ENCODE measurements at places on chromosomes 3 and 15. TPM values are rescaled to one million over a fixed set of nuclear protein-coding genes. Genes with fewer than 3 reads are reported as not detected.

DNA sequence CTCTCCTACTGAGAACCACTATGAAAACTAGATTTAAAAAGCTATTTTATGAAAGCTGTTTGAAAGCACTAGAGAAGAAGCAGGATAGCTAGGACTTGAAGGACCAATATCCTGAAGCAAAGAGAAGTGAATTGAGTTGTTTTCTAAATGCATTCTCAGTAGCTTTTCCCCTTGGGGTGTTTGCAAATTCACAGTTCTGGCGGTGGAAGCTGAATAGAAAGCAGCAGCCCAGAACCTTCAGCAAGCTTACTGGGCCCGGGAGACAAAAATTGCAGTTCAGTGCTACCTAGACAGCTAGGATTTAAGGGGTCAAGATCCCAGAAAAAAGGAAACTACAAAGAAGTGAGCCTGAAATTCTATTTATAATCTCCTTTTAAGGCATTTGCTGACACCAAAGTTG is 31.3 kb upstream of the ANP32A start:
- H3K27me3 ChIP-seq: no peaks in the 10 kb centered on the region
- H3K27ac ChIP-seq: no peak overlapping the region
- no peaks in the 10 kb centered on the region for H3K4me1 ChIP-seq
- H3K4me3 ChIP-seq: no peak overlapping the region
- no peak for DNase-seq

DNA sequence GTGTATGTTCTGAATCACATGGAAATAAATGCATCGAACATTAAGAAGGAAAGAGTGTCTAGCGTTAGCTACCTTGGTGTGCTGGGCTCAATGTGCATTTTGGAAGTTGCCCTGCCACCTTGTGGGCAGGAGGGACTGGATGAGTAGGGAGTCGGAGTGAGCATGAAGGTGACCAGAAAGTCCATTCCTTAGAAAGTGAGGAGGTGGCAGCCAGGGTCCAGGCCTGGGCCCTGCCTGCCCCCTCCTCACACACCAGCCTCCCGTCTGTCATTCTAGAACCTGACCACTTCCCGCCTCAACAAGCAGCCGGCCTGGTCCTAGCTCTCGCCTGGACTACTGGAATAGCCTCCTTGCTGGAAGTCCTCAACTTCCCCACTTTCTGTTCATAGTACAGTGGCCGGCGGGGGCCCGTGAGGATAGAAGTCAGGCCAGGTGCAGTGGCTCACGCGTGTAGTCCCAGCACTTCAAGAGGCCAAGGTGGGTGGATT is 10.2 kb upstream of the GATA2 start:
- H3K4me1 ChIP-seq: no peaks in the 10 kb centered on the region
- DNase-seq: no peak
- no peak overlapping the region for H3K4me3 ChIP-seq
- H3K27ac ChIP-seq: no peak overlapping the region
- H3K36me3 ChIP-seq: no peaks in the 10 kb centered on the region
- H3K27me3 ChIP-seq: peaks cover 3% of the 10 kb centered on the region

GRCh38 chr3:41224120-41224806 is 25.0 kb downstream of the CTNNB1 start:
- H3K36me3 ChIP-seq: peaks cover 51% of the 10 kb centered on the region
- no peaks in the 10 kb centered on the region for H3K4me1 ChIP-seq
- no peaks in the 10 kb centered on the region for H3K27me3 ChIP-seq
- H3K27ac ChIP-seq: peak overlapping the region; percentile 42
- no peak for DNase-seq
- H3K4me3 ChIP-seq: no peak overlapping the region

DNA sequence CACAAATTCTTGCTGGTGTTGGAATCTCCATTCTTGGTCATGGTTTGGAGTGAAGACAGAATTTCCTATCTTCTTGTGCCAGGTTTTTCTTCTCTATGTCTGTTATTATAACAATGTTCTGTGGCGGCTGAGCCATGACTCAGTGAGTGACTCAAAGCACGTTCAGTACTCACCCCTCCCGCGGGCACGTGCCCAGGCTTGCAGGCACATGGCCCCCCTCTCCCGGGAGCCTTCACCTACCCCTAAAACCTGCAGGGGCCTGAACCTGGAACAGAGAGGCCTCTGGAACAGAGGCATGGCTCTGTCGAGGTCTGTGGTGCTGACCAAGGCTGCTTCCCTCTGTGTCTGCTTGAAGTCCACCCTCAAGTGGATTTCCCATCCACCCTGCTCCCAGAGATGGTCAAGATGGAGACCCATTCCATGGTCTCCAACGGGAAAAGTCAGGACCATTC is 27.6 kb downstream of the PLXNB1 start:
- H3K36me3 ChIP-seq: peaks cover 33% of the 10 kb centered on the region
- no peaks in the 10 kb centered on the region for H3K27me3 ChIP-seq
- peaks cover 3% of the 10 kb centered on the region for H3K4me1 ChIP-seq
- DNase-seq: no peak
- H3K27ac ChIP-seq: peak overlapping the region; percentile 16

GRCh38 chr3:196563721-196564225 is 4.6 kb downstream of the WDR53 start:
- H3K36me3 ChIP-seq: no peaks in the 10 kb centered on the region
- peaks cover 9% of the 10 kb centered on the region for H3K4me1 ChIP-seq
- H3K27ac ChIP-seq: no peak overlapping the region

GRCh38 chr3:172244011-172244410 is 204.2 kb downstream of the GHSR start:
- no peak for DNase-seq
- no peak overlapping the region for H3K4me3 ChIP-seq
- H3K27ac ChIP-seq: no peak overlapping the region
- no peaks in the 10 kb centered on the region for H3K27me3 ChIP-seq
- H3K36me3 ChIP-seq: no peaks in the 10 kb centered on the region
- peaks cover 33% of the 10 kb centered on the region for H3K4me1 ChIP-seq

The GUCA1C gene
- not detected for total RNA-seq

- no peaks in the 10 kb centered on the region for H3K27me3 ChIP-seq
- peaks cover 26% of the 10 kb centered on the region for H3K4me1 ChIP-seq
- no peaks in the 10 kb centered on the region for H3K36me3 ChIP-seq
- no peak overlapping the region for H3K4me3 ChIP-seq
These were observed 61.1 kb downstream of the CCNL1 start for GRCh38 chr3:157098823-157099185.

DNA sequence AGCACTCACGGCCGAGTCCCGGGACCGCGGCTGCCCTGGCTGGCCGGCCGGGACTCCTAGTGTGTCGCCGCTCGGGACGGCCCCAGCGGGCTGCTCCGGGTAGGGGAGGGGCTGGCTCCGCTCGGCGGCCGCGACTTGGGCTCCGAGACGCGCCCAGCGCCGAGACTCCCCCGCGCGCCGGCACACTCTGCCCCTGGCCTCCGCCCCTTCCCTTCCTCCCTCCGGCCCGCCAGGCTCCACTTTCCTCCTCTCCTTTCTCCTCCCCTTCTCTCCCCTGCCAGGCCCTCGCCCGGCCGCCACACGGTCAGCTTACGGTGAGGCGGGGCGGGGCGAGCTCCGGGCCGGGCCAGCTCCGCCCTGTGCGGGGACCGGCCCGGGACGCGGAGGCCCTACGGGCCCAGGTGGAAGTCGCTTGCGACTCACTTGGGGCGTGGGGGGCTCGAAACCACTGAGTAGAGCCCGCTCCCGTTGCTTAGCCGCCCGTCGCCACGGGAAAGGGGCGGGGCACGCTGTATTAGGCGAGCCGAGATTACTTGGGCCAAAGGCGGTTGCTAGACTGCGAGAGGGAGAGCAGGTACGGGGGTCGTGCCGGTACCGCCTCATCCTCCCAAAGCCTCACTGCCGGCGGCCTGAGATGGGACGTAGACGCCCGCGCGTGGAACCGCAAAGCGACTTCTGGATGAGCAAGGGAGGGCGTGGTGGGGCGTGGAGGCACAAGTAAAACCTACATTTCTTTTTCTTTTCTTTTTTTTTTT is at the start of gene ITGB5:
ITGB5 (minus strand) TSS at position 189 of the 755 bp plus-strand sequence. CDS start 365 bp downstream, outside the sequence.
- peak within 1 kb of the TSS; percentile 70 for H3K4me3 ChIP-seq
- DNase-seq: peak; percentile 84
- peak within 1 kb of the TSS; percentile 95 for H3K27ac ChIP-seq
- no peaks in the 10 kb centered on the region for H3K36me3 ChIP-seq
- H3K27me3 ChIP-seq: no peaks in the 10 kb centered on the region

The PLCL2 gene
- 58.9 TPM for total RNA-seq

The RTP4 gene
- 2.3 TPM for total RNA-seq

DNA sequence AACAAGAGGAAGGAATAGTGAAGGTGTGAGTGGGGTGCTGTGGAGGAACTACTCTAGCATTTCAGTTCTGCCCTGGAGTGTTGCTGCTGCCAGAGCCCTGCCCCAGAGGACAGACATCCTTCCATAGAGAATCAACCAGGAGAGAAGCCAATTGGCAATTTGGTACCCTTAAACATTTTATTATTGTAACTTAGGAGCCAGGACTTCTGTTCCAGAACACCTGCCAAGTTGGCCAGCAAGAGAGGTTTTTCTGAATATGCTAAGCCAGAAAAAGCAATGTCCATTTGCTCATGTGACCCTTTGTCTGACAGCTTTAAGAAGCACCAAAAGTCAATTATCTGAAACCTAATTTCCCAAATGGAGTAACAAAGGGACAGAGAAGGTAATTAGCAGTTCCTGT is 264.9 kb downstream of the MEX3B start:
- H3K36me3 ChIP-seq: no peaks in the 10 kb centered on the region
- no peaks in the 10 kb centered on the region for H3K27me3 ChIP-seq
- no peak overlapping the region for H3K4me3 ChIP-seq
- H3K4me1 ChIP-seq: no peaks in the 10 kb centered on the region

DNA sequence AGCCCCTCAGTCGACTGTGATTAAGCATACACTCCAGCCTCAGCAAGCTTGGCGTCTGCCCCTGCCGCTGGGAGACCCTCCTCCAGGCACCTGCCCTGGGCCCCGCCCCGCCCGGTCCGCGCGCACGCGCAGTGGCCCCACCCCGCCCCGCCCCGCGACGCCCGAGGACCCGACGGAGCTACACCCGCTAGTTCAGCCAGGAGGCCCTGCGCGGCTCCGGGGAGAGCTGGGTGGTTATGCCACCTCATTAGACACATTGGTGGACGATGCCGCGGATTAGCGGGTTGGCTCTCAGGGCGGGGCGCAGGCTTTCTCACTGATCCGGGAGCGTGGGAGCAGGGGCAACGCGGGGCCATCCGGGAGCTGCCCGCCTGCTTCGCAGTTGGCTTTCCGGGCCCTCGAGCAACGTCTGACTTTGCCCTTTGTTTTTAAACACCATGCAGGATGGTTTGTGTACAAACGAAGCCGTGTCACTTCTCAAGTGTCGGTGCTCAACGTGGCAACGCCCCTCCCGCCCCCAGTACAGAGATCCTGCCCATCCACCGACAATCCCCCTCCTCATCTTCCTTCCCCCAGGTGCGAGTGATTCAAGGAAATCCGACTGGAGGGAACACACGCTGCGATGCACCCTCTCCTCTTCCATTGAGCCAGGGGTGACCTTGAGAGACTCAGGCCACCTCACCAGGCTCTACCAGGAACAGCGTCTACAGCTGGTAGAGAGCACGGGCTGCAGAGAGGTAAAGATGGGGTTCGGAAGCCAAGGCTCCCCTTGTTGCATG is 109.3 kb downstream of the SHQ1 start:
- H3K4me1 ChIP-seq: no peaks in the 10 kb centered on the region
- H3K4me3 ChIP-seq: peak overlapping the region; percentile 48
- no peak overlapping the region for H3K27ac ChIP-seq
- peak; percentile 41 for DNase-seq

DNA sequence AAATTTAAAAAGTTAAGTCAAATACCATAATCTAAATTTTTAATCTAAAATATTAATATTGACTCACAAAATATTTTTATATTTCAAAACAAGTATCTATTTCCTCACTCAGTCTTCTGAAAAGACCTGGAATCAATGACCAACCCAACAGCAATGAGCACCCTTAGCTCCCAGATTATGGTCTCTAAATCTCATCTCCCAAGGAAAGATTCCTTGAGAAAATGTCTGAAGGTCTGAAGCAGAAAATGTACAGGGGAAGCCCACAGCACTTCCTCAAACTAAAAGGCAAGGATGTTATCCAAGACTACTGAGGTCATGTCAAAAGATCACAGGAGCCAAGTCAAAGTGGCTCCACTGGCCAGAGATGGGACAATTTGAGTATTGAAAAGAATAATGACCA is 51.0 kb upstream of the SLCO2A1 start:
- no peak overlapping the region for H3K4me3 ChIP-seq
- no peak for DNase-seq
- H3K27ac ChIP-seq: no peak overlapping the region
- H3K4me1 ChIP-seq: no peaks in the 10 kb centered on the region
- H3K27me3 ChIP-seq: no peaks in the 10 kb centered on the region

The SPCS1 gene
- total RNA-seq: 176 TPM

The SHC4 gene
- 2.9 TPM for total RNA-seq

- peak; percentile 35 for DNase-seq
- H3K4me1 ChIP-seq: peaks cover 8% of the 10 kb centered on the region
These were observed 40.9 kb downstream of the CBLB start for GRCh38 chr3:105827959-105828358.

The EXD1 gene
- not detected for total RNA-seq

The PBRM1 gene
- total RNA-seq: 33.8 TPM

DNA sequence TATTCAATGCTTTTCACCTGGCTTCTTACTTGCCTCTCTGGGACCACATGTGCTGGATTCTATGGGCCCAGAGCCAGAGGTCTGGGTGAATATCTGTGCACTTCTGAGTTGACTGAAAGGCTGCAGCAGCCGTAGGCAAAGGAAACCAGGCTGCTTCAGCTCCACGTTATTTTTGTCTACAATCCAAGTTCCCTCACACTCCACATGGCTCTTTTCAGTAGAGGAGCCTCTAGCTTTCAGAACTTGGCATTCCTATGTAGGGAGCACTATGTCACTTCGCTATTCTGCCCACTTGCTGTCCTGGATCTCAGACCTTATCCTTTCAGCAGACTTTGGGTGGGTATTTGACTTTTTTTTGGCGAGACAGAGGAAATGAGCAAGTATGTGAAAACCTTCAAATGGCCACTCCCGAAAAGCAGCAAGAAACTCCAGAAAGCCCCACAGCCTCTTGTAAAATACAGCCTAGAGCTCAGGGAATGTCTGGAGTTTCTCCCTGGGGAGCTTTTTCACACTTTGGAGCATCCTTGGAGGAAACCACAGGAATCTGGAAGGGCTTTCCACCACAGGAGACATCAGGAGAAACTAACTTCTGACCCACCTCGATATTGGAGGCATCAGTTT is 80.9 kb downstream of the DUT start:
- H3K27me3 ChIP-seq: no peaks in the 10 kb centered on the region
- H3K27ac ChIP-seq: peak overlapping the region; percentile 61
- H3K36me3 ChIP-seq: peaks cover 30% of the 10 kb centered on the region
- DNase-seq: peak; percentile 48
- no peak overlapping the region for H3K4me3 ChIP-seq

DNA sequence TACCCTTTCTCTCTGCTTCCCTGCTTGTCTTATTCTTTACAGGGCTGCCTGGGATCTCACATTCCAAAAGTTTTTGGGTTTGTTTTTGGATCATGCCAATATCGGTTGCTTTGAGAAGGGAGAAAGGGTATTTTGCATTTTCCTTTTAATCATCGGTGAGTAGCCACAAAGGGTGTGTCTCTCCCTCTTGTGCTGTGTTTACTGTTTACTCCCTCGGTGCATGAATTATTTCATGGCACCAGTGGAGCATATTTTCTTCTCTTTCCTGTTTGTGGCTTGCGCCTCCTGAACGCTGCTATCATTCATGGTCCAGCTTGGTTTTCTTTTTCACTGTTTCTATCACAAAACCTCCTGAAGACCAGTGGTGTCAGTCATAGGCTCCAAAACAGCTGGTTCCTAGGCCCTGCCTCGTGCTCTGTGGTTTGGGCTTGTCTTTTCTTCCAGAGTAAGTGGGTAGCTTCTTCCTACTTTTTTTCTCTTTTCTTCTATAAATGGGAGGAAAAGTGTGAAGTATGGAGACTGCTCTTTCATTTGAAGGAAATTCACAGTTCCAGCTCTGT is 54.9 kb downstream of the IGF1R start:
- H3K4me3 ChIP-seq: no peak overlapping the region
- H3K36me3 ChIP-seq: peaks cover 8% of the 10 kb centered on the region
- peak overlapping the region; percentile 10 for H3K27ac ChIP-seq
- H3K4me1 ChIP-seq: peaks cover 81% of the 10 kb centered on the region
- no peak for DNase-seq

- no peak for DNase-seq
- no peak overlapping the region for H3K4me3 ChIP-seq
- no peak overlapping the region for H3K27ac ChIP-seq
These were observed 1010.3 kb downstream of the NAALADL2 start for GRCh38 chr3:175869404-175869803.
